Stimulated activated CD8-positive, alpha-beta memory T cell treated with anti-CD3 and anti-CD28 coated beads, Interleukin-12 subunit alpha, Interleukin-12 subunit beta, amount 100 ng/mL, for 4 hours (primary cell): ENCODE measurements at places on chromosomes 3 and 15.

- DNase-seq, result no peak
Observed at GRCh38 chr15:87348746-87349145, 907.8 kb downstream of the NTRK3 start.

DNA sequence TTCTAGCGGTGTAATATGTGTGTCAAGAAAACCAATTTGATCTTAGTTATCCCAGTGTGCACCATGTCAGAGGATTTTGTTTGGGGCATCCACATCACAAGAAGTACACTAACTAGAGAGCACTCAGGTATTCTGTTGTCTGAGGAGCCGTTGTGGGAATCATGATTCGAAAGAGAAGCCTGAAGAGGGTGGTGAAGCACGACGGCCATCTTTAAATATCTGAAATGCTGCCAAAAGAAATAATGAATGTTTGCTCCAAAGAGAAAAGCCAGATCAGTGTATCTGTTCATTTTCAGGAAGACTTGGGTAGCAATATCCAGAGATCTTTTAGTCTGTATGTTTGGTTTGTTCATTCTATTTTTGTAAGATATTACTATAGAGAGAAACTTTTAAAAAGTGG, 180.7 kb downstream of the KLHL25 start:
- no peak for DNase-seq

GRCh38 chr3:37787153-37787867, 74.4 kb upstream of the CTDSPL start:
- DNase-seq, result no peak

DNA sequence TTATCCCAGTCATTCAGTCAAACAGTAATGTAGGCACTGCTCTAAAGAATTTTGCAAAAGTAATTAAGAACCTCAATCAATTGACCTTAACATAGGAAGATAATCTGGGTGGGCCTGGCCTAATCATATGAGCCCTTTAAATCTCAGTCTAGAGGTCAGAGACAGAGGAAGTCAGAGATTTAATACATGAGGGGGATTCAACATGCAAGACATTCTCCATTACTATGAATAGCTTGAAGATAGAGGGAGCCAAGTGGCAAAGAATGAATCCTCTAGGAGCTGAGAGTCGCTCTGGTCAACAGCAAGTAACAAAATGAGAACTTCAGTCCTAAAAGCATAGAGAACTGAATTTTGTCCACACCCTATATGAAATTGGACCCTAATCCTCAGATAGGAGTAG, 39.0 kb upstream of the MBNL1 start:
- no peak for DNase-seq

- no peak for DNase-seq
Observed at GRCh38 chr3:120791913-120792312, 49.4 kb downstream of the GTF2E1 start.
